ENCODE measurements at places on chromosomes 5 and 9.
A peak's percentile ranks its signal among the peaks of the same experiment; 100 is the strongest.

GRCh38 chr5:123512611-123513461 lies 859 bp downstream of the CSNK1G3 start:
- DNase-seq: peak; percentile 14

- no peak for DNase-seq
These were observed 166.3 kb upstream of the FSTL4 start for GRCh38 chr5:133778636-133779035.

DNA sequence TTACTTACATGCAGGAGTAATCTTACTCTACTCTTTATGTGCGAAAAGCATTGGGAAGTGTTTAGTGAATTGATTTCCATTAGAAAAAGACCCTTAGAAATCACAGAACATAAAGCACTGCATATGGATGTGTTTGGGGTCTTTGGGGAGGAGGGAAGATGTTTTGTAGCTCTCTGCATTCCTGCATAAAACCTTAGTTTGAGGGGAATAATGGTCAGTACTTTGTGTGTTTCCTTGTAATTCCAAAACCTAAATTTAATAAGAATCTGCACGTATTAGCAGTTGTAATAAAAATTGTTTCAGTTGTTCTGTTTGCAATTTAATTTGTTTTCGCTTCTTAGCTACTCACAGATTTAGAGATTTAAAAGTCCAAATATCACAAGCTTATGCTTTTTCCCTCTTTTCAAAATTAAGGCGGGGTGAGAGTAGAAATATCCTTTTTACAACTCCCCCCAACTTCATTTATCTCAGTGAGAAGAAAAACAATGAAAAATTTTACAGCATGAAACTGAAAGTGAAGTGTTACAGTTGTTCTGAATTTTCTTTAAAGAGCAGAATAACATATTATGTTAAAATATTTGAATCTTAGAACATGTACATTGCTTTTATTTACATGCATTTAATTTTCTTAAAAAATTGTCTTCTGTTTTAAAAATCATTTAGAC lies 143.8 kb downstream of the SMARCA2 start:
- no peak for DNase-seq

DNA sequence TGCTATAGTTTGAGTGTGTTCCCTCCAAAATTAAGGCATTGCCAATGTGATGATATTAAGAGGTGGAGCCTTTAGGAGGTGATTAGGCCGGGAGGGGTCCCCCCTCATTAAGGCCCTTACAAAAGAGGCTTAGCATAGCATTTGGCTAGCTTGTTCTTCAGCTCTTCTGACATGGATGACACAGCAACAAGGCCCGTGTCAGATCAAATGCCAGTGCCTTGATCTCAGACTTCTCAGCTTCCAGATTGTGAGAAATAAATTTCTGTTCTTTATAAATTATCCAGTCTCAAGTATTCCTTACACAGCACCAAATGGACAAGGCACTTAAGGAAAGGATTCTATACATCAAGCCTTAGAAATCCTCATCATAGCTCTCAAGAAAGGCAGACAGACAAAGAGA lies 31.8 kb downstream of the SLC38A9 start:
- DNase-seq: no peak

- DNase-seq: no peak
These were observed 7.9 kb downstream of the TXNDC8 start for GRCh38 chr9:110329639-110330230.

GRCh38 chr5:157350939-157351801 lies 85.2 kb downstream of the CYFIP2 start:
- no peak for DNase-seq

DNA sequence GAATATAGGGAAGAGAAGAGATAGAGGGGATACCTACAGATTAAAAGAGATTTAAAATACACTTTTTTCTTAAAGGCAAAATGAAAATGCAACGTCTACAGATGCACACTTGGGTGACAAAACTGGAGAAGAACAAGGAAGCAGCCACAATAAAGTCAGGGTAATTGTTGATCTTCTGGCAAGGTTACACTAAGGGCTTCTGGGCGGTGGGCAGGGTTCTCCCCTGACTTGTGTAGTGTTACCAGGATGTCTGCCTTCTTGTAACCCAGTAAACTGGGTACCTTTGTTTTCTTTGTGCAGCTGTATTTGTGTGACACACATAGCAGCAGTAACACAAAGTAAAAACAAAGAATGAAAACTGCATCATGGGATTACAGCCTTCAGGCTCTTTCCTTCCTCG lies 37.8 kb downstream of the EPB41L4B start:
- DNase-seq: no peak

GRCh38 chr9:127912882-127913281 lies 4.0 kb downstream of the ST6GALNAC4 start:
- DNase-seq: no peak

All from putamen (tissue), 1 donor.